ENCODE measurements at places on chromosomes 12 and 14.

GRCh38 chr14:38629412-38629811, 373.5 kb upstream of the CLEC14A start:
- DNase-seq = no peak

DNA sequence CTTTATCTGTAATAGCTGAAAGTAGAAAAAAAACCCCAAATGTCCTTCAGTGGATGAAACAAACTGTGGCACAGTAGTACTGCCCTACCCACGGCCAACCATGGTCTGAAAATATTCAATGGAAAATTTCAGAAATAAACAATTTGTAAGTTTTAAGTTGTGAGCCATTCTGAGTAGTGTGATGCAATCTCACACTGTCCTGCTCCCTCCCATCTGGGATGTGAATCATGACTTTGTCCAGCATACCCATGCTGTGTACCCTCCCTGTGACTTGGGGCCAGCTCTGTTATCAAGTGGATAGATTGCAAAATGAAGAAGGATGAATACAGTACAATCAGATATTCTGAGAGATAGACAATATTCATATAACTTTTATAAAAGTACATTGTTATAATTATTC, 106.2 kb downstream of the SMOC1 start:
- no peak for DNase-seq

DNA sequence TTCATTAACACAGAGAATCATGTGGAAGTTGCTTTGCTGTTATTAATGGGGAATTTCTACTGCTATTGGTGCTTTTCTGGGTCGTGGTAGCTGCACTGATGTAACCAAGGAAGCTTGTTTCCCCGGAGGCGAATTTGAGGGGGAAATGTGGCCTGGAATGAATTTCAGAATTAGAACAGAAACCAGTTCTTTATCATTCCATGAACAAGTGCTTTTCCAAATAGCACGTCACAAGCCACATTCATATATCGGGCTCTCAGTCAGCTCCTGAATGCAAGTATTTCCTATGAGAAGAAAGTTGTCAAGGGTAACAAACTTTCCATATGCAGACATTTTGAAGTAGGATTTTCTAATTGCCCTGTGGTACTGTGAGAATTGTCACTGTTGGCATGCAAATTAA, 1353.2 kb downstream of the AACS start:
- DNase-seq = no peak

GRCh38 chr14:54564071-54564867, 2.7 kb upstream of the SAMD4A start:
- DNase-seq = no peak

- DNase-seq = no peak
Observed at GRCh38 chr12:102511575-102511974, 31.2 kb upstream of the IGF1 start.

- no peak for DNase-seq
Observed at GRCh38 chr14:57326253-57326652, 57.5 kb downstream of the AP5M1 start.

GRCh38 chr14:92223025-92223424, 99.9 kb upstream of the SLC24A4 start:
- no peak for DNase-seq

- no peak for DNase-seq
Observed at GRCh38 chr12:10365696-10366405, 24.0 kb downstream of the KLRK1 start.

GRCh38 chr14:65308536-65308935, 104.0 kb upstream of the FUT8 start:
- DNase-seq = no peak

DNA sequence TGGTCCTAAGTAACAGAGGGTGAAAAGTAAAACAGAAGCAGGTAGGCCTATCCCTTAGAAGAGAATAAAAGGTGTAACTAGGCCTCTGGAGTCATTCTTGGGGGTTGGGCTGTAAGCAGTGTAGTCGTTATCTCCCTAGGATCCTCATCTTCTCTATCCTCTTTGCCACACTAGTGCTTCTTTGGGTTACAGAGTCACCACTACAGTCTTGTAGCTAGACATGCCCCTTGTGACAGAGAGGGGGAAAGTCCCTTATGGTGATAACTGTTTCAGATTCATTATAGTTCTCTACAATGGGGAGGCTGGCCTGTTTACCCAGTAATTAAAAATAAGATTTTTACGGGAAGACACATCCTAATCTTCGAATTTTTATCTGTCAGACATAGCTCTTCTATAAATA, 16.4 kb upstream of the SRP54 start:
- no peak for DNase-seq

- DNase-seq = peak; percentile 25
Observed at GRCh38 chr14:50560931-50561285, 963 bp downstream of the ATL1 start.

- no peak for DNase-seq
Observed at GRCh38 chr14:80906336-80906735, 35.2 kb downstream of the CEP128 start.

GRCh38 chr12:128856035-128856790, 2.9 kb downstream of the GLT1D1 start:
- DNase-seq = no peak

DNA sequence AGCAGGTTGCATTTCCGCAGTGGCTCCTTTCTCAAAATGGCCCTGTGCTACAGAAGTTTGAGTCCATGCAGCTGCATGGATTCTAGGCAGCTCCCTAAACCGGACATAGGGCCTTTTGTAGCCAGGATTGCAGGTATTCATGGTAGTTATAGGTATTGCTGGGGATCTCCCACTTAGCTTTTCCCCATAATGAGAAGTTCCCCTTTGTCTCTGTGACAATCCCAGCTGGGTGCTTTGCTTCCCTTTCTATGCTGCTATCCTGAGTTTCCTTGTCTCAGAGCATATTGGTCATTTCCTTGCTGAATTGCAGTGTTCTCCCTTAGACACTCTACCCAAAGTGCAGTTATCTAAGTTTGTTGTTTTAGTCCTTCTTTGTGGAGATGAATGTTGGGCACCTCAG, 120.9 kb upstream of the MIS18BP1 start:
- DNase-seq = no peak

DNA sequence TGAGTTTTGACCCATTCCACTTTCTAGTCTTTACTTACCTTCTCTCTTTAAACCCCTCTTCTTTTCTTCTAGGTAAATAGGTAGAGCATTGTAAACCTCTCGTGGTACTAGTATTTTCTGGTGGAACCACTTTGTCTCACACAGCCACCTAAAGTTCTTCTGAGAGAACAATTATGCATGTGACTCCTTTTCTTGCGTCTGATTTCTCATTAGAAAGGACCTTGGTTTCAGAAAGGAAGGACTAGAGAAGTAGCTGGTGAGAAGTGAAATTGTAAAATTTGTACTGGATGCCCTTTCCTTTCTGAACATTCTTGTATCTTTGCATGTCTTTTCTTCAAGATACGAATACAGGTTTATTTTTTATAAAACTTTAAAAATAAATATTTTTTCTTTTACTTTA, 99.0 kb downstream of the NUBPL start:
- DNase-seq = no peak

DNA sequence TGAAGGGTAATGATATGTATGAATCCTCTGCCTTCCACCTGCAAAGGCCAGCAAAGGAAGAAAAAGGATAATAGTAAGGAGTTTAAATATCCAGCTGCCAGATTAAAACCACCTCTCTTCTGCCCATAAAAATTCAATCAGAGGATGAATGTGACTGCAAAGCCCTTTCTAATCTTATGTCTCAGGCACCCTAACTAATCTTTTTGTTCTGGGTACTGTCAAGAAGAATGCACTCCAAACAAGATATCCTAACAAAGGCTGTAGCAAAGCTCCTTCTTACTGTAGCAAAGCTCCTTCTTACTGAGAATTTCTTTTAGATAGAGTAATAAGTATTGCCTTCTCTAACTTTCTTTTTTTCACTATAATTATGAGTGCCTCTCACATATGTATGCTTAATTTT, 91.8 kb downstream of the ST8SIA1 start:
- no peak for DNase-seq

DNA sequence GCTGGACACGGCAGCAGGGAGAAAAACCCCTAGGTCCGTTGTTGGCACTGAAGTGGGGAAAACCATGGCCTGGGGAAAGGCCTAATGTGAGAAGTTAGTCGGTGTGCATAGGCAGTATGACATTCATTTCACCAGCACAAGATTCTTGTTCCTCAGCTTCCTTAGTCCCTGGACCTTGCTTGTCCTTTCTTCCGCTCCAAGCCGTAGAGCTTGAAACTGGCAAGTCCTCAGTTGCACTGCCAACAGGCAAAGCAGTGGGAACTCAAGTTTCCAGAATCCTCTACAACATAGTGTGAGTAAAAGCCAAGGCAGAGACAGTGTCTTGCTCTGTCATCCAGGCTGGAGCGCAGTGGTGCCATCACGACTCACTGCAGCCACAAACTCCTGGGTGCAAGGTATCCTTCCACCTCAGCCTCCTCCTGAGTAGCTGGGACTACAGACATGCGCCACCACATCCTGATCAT, 138.5 kb upstream of the AMIGO2 start:
- no peak for DNase-seq

DNA sequence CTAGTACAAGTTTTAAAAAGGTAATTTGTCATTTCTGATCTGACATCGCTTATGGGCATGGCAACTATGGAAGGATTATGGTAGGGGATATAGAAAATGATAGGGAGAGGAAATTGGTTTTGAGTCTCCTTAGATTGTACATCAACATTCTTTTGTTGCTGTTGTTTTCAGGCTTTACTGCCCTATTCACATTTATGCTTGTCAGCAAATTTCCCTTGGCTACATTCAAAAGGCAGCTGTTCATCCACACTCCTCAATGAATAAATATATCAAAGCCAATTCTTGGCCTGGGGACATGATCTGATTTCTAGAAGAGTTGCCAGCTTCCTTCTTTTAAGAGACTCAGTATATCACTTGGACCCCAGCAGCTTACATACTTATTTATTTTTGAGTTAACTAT, 283.4 kb downstream of the CEP128 start:
- no peak for DNase-seq

DNA sequence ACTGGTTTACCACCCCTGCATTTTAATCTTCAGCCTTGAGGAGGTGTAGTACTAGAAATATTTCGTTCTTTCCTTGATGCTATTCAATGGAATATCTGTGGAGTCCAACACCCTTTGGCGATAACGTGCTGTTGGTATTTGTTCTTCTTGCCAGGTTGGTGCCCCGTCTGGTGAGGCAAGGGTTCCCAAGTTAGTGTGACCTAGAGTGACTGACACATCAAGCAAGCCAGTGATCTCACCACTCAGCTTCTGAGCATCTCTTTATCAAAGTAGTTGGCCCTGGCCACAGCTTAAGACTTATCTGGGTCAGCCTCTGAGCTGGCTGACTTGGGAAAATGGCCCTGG, 60.2 kb downstream of the PLXNC1 start:
- DNase-seq = peak; percentile 8

- DNase-seq = no peak
Observed at GRCh38 chr12:91080041-91080440, 22.2 kb upstream of the KERA start.

DNA sequence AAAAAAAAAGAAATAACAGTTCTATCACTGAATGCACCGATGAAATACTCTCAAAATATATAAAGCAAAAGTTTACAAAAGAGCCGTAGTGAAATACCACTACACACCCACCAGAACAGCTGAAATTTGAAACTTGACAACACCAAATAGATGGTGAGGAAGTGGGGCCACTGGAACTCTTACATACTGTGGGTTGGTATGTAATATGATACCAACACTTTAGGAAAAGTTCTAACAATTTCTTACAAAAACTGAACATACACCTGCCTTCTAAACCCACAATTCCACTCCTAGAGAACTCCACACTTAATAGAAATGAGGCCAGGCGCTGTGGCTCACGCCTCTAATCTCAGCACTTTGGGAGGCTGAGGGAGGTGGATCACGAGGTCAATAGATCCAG, 14.1 kb downstream of the EIF5 start:
- no peak for DNase-seq

DNA sequence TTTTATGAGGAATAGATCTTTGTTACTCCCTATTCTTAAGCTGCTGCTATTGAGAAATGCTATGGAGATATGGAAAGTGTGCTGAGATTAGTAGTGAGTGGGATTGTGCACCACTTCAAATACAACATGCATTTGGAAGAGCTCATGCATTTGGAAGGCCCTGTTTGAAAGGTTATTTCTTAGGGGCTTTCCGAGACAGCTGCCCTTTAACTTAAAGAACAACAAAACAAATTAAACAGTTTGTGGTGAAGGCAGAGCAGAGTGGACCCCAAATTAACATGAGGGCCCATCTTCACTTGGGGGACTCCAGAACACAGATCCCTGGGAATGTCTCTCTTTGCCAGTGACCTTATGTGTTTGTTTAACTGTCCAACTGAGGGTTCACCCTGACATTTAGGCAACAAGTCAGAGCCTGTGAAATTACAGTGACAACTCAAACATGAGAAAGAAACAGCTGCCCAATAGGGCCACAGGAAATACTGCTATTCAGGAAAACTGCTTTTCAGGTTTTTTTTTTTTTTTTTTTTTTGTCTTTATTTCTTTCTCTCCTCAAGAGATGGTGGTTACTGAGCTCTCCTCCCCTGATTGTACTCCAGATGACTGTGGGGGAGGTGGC, 41.4 kb upstream of the IGF1 start:
- no peak for DNase-seq

DNA sequence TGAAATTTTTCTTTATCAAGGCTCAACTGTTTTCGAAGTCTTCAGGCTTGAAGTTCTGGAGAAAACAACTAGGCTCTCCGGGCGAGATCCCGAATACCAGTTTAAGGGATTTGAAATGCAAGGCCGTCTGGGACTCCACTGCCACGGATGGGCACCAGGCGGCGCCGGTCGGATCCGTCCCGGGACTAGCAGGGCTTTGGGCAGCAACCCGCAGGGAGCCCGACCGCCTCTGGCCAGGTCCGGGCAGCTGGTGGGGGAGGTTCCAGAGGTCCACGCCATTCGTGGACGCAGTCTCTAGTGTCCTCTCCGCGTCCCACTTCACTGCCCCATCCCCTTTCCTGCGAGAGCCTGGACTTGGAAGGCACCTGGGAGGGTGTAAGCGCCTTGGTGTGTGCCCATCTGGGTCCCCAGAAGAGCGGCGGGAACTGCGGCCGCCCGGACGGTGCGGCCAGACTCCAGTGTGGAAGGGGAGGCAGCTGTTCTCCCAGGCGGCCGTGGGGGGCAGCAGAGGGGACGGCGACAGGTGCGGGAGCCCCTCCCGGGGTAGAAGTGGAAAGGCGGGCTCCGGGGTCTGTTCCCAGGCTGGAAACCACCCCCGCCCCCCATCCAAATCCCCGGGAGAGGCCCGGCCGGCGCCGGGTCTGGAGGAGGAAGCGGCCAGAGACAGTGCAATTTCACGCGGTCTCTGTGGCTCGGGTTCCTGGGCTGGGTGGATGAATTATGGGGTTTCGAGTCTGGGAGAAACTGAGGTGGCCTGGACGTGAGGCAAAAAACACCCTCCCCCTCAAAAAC, 838 bp upstream of the ERBB3 start:
- peak; percentile 53 for DNase-seq

DNA sequence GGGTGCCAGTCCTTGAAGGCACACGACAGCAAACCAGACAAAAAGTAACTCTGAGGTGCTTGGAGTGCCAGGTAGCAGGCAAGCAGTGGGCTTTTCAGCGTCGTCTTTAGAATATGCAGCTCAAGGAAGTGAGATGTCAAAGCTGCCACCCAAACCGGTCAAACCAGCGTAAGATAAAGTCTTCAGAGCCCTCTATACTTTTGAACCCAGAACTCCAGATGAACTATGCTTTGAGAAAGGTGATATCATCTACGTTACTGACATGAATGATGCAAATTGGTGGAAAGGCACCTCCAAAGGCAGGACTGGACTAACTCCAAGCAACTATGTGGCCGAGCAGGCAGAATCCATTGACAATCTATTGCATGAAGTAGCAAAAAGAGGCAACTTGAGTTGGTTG, 95.9 kb downstream of the TBX3 start:
- no peak for DNase-seq

GRCh38 chr12:130573766-130574165, 142.3 kb downstream of the RIMBP2 start:
- no peak for DNase-seq

- DNase-seq = no peak
Observed at GRCh38 chr12:46944088-46944487, 118.3 kb upstream of the SLC38A4 start.

All from stimulated activated CD4-positive, alpha-beta T cell treated with anti-CD3 and anti-CD28 coated beads, Interleukin-12 subunit alpha, Interleukin-12 subunit beta, amount 100 ng/mL, for 24 hours (primary cell).